ENCODE measurements at places on chromosomes 6 and 20.
A peak's percentile ranks its signal among the peaks of the same experiment; 100 is the strongest.

- no peak for DNase-seq
Measured at GRCh38 chr6:18204691-18205090, 49.5 kb downstream of the KDM1B start.

DNA sequence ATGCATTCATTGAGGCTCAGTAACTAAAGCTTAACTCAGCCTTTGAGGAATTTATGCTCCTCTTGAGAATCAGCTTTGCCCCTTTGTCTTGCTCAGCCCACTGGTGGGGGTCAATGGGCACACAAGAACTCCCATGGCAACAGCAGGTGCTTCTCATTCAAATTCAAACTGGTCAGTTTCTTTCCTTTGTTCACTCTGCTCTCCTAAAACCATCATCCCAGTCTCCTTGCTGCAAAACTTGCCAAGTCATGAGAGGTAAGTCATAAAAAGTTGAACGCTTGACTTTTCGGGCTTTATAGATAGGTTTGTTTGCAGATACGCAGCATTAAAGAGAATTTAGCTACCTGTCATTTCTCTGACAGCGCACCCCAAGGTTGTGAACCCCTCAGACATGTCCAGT, 146.8 kb downstream of the TFAP2A start:
- DNase-seq = no peak

DNA sequence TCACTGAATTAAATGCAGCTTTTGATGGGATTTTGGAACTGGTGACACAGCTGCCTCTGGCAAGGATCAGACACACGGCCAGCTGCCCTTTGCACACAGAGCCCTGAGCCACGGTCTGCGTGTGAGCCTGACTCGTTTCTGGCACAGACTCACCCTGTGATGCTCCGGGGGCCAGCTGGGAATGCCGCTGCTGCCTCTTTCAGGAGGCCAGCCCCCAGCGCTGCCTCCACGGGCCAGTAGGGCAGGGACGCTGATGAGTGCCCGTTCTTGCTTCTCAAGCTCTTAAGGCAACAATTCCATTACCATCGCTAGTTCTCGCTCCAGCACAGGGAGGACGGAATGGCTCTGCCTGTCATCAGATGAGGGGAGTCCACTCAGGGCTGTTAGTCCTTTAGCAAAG, 61.6 kb downstream of the IRF4 start:
- DNase-seq = no peak

DNA sequence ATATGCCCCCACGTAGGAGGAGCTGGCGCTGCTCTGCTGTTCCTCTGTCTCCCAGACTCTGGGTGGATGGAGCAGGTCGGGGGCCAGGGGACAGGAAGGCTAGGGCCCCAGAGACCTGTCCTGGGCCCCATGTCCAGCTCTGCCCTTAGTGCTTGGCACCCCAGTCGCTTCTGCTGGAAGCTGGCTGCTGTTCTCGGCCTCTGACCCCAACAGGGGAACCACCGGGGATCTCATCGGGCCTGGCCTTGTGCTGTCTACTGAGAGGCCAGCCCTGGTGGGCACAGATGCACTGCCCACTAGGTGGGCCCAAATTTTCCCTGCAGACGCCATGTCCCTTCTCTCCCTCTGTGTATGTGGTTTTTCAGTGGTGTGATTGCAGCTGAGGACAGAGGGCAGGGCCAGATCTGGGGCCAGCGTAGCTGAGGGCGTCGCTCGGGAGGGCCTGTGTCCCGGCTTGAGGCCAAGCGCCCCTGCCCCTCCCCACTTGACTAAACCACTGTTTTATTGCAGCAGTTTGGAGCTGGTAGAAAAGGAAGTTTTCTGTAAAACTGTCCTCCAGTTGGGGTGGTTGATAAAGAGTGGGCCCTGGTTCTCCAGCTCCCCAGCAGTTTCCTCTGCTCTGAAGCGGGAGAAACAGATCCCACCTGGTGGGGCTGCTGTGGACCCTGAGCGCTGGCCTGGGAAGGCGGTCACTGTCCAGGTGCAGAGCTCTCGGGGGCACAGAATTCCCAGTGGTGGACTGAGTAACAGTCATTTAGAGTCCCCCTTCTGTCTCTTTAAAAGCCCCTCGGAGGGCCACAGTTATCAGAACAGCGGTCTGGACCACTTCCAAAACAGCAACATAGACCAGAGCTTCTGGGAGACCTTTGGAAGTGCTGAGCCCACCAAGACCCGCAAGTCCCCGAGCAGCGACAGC, 5.9 kb upstream of the COL20A1 start:
- no peak for DNase-seq

- no peak for DNase-seq
Measured at GRCh38 chr6:40476673-40477072, 110.5 kb downstream of the LRFN2 start.

GRCh38 chr6:17156112-17156921, 54.5 kb downstream of the STMND1 start:
- peak; percentile 52 for DNase-seq

GRCh38 chr6:104689551-104690205, 170.0 kb downstream of the HACE1 start:
- no peak for DNase-seq

GRCh38 chr6:161111261-161111660, 119.7 kb downstream of the MAP3K4 start:
- DNase-seq = no peak

- DNase-seq = no peak
Measured at GRCh38 chr6:25332655-25333071, 53.5 kb downstream of the CARMIL1 start.

GRCh38 chr20:24665741-24666191, 196.3 kb downstream of the SYNDIG1 start:
- no peak for DNase-seq

GRCh38 chr6:50925981-50926380, 107.3 kb downstream of the TFAP2B start:
- DNase-seq = no peak

GRCh38 chr20:37359331-37359730, 13.4 kb downstream of the SRC start:
- DNase-seq = no peak

DNA sequence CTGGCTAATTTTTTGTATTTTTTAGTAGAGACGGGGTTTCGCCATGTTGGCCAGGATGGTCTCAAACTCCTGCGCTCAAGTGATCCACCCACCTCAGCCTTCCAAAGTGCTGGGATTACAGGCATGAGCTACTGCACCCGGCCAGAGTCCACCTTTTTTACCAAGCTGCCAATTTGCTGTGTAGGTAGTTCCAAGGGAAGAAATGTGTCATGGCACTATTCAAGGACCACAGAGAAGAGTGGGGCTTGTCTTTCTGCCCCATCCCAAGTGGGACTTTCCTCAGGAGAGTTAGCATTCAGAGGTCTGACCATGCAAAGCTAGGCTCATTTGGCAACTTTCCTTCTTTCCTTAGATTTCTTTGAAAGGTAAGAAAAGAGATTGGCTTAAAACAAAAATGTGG, 111.9 kb upstream of the TRAF3IP2 start:
- DNase-seq = no peak

- DNase-seq = no peak
Measured at GRCh38 chr6:165586706-165587105, 76.3 kb downstream of the PDE10A start.

DNA sequence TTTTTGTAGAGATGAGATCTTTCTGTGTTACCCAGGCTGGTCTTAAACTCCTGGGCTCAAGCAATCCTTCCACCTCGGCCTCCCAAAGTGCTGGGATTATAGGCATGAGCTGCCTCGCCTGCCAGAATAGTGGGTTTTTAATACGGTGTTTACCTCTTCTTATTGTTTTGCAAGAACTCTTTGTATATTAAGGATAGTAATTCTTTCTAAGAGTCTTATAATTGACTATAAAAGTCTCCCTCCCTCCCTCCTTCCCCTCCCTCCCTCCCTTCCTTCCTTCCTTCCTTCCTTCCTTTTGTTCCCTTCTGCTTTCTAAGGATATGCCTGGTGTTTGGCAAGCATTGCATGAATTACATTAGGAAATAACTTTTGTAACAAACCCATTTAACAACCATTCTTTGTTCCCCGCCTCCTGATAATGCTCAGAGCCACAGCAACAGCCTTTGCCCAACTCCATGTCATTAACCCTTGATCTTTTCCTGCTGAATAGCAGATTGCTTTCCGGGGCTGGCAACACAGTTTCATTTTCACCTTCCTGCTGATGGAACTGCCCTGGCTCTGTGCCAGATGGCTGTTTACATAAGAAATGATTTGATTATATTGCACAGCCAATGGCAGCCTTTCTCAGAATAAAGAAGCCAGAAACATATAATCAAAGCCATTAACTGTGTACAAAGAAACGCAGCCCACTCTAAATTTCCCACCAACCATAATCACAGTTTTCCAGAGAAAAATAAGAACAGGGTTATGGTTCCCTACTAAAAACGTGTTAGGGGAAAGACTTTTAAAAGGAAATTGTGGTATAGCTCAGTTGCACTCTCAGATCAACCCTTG, 143.7 kb upstream of the PTPN1 start:
- DNase-seq = no peak

DNA sequence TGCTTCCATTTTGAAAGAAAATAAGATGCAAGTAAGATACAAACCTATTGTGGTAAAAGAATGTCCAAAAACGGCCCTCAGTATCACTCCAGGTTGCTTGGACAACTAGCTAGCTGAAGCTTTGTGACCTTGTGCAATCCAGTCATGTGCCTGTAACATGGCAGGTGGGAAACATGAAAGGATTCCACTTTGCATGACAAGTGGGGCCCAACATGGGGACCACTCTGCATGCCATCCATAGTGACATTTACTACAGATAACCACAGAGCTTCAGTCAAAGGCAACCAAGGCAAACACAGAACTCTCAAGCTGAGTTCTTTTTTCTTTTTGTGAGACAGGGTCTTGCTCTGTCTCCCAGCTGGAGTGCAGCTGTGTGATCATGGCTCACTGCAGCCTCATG, 15.8 kb upstream of the FBXO9 start:
- DNase-seq = no peak

DNA sequence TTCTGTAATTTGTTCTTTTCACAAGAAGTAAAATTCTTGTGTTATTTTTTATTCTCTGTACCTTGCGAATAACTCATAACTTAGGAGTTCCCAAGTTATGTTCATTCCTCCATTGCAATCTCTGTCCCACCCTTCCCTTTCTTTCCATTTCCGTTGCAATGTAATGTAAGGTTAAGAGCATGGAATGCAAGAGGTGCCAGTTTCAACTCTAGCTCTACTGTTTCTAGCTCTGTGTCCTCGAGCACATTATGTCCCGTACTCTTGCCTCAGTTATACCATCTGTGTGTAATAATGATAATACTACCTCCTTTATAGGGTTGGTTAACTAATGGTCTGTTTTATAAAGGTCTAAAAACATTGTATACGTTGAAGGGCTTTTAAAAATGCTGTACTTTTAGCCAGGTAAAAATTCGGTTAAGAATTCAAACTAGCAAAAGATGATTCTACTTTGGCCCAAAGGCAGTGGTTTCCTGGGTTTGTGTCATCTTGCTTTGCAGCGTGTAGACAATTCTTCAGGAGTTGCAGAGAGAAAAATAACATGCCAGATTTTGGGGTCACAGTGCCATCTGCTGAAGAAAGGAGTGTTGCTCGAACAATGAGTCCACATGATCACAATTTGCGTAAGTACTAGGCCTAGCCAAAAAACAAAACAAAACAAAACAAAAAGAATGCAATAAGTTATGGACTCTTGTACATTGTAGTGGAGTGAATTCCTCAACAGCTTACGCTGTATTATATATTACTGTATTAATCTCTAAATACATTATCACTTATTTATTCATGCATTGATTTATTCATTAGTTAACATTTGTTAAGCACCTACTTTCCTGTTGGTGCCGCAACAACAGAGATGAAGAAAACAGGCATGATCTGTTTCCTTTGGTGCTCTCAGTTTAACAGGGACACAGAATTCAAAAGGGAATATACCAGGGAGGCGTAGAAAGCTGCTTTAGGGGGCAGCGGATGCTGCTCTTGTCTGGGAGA, 10.0 kb upstream of the PFDN4 start:
- DNase-seq = no peak

GRCh38 chr20:15866916-15867730, 706.1 kb downstream of the KIF16B start:
- DNase-seq = no peak

DNA sequence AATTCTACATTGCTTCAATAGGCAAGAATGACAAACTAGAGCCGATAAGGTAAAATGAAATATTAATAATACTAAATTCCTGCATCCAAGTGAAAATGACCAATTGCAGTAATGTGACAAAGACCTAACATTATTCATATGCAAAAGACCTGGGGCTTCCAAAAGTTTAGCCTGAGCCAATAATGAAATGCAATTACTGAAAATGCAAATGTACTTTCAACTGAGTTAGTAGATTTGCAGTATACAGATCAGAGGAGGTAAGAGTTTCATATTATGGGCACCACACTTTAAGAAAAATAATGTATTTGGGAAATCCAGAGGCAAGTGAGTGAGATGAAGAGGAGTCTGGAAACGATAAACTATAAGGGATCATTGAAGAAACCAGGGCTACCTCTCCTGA, 193.7 kb upstream of the GMDS start:
- no peak for DNase-seq

GRCh38 chr6:642805-643204, 14.1 kb downstream of the HUS1B start:
- no peak for DNase-seq

GRCh38 chr6:86477500-86478148, 459.7 kb upstream of the HTR1E start:
- no peak for DNase-seq

- DNase-seq = no peak
Measured at GRCh38 chr6:5085648-5086293, 630 bp downstream of the PPP1R3G start.

- no peak for DNase-seq
Measured at GRCh38 chr20:22686097-22686496, 101.7 kb upstream of the FOXA2 start.

- DNase-seq = no peak
Measured at GRCh38 chr20:51696304-51697071, 71.7 kb downstream of the ATP9A start.

- DNase-seq = no peak
Measured at GRCh38 chr20:33515569-33516216, 25.8 kb downstream of the CBFA2T2 start.

DNA sequence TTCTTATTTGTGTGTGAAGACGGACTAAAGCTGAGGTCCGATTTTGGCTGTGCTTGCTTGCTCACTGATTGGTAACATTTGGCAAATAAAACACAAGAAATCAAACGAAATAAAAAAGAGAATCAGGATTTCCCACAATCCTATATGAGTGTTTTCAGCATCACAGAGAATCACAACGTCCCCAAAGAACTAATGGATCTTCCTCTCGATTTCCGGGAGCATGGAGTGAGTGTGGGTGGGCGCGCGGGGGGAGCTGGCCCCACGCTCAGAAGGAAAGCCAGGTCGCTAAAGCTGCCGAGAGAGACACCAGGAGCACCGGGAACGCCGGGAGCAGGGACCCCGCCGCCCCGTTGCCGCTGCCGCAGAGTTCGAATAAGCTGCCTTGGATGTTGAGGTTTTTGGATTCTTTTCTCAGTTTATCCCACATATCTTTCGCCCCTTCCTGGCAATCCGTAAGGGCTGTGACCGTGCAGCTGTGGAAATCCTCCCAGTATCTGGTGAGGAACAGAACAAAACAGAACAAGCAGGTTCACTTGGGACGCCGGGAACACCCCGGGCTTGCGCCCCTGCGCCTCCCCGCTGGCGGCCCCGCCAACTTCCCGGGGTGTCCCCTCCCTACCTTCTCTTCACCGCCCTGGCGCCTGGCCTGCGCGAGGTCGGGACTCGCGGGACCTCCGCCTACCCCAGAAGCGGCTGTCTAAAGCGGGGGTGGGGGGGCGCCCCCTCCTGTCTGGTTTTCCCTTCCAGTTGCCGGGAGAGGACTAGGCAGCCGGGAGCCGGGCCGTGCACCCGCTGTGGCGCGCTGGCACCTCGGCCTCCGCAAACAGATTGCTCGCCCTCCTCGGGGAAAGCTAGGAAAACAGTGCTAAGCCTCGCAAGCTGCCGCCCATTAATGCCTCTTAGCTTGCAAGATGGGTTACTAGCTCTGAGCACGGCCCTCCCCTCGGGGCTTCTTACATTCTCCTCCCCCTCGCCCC, 7.7 kb downstream of the NRN1 start:
- DNase-seq = no peak

GRCh38 chr20:50133474-50134217, 19.9 kb downstream of the PEDS1 start:
- DNase-seq = no peak

All from activated CD4-positive, CD25-positive, alpha-beta regulatory T cell treated with anti-CD3 and anti-CD28 coated beads, Interleukin-2, amount 50 U/mL, for 16 hours (primary cell).